ENCODE measurements at places on chromosomes 2 and 18.

DNA sequence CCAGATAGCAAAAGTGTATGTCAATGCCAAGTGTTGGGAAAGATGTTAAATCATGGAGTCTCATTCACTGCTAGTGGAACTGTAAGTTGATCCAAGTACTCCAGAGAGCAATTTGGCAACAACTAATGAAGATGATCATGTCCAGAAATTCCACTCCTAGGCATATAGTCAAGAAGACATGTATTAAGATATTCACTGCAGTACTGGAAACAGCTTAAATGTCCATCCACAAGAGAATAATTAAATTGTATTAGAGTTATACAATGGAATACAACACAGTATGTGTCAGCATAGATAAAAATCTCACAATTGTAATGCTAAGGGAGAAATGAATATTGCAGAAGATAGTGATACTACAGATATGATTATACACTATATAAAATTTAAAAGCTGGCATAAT, 15.2 kb upstream of the LBH start:
- DNase-seq, result no peak

GRCh38 chr2:121709776-121710469, 26.8 kb downstream of the NIFK start:
- no peak for DNase-seq

- no peak for DNase-seq
Measured at GRCh38 chr2:41496908-41497307, 550.9 kb upstream of the PKDCC start.

- DNase-seq, result peak; percentile 4
Measured at GRCh38 chr18:67104700-67105284, 411.7 kb downstream of the DSEL start.

- DNase-seq, result no peak
Measured at GRCh38 chr2:236237468-236238190, 26.6 kb downstream of the ASB18 start.

GRCh38 chr18:36109737-36110136, 19.4 kb downstream of the SLC39A6 start:
- no peak for DNase-seq

- no peak for DNase-seq
Measured at GRCh38 chr2:101064868-101065549, 62.9 kb downstream of the RPL31 start.

DNA sequence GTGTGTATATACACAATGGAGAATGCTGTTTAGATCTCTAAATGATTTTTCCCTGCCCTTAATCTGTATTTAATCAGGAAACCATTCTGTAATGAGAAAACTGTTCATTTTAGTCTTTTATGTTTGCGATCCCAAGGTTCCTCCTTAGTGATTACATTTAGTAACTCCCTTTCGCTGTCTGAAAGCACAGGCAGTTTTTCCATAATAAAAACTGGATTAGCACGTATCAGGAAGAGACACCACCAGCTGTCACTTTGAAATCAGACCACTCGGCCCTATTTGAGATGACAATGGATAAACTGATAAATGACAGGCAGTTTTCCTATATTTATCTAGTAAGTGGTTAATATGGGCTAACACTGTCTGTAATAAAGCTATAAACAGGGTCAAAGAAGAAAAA, 370.9 kb downstream of the NR4A2 start:
- DNase-seq, result no peak

DNA sequence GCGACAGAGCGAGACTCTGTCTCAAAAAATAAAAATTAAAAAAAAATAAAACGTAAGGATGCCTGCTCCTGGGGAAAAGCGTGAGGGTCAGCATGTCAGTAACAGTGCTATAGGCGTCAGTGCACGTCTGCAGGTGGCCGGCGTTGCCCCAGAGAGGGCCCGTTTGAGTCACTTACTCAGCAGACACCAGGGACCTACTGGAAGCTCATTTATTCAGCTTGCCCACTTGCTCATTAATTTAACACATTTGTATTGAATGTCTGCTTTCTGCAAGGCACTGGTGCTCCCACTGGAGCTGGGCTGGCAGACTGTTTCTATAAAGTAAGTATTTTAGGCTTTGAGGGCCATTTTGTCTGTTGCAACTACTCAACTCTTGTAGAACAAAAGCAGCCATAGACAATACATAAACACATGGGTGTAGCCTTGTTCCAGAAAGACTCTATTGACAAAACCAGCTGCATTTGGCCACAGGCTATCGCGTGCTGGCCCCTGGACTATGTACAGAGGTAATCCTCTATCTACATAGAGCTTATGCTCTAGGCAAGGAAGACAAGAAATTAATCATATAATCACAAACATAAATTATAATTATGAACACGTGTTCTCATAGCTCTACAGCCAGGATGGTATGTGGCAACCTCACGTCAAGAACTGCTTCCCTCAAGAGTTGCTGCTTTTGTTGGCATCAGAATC, 73.2 kb downstream of the KLHL29 start:
- no peak for DNase-seq

DNA sequence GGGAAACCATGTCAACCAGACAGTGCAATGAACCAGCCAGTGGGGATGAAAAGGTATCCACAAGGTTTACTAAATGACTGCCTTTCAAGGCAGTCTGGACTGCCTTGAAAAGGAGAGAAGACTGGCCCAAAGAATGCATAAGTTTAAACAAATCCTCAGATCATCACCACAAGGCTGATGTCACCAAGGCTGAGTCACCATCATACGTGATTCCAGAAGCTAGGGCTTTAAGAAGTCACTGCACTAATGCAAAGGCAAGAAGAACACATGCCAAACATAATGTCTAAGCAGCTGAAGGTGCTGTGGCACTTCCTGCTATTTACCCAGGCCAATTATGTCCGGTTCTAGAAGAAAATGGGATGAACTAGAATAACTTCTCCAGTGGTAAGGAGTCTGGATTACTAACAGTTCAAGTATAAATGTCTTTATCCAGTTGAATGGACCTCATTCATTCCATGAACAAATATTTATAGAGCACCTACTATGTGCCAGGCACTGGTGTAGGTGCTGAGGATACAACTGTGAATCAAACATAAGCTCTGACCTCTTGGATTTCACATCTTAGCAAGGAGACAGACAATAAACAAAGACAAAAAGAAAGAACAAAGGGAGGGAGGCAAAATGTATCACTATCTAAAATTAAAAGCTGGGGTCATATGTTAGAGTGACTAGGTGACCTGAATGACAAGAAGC, 37.6 kb upstream of the ONECUT2 start:
- no peak for DNase-seq

DNA sequence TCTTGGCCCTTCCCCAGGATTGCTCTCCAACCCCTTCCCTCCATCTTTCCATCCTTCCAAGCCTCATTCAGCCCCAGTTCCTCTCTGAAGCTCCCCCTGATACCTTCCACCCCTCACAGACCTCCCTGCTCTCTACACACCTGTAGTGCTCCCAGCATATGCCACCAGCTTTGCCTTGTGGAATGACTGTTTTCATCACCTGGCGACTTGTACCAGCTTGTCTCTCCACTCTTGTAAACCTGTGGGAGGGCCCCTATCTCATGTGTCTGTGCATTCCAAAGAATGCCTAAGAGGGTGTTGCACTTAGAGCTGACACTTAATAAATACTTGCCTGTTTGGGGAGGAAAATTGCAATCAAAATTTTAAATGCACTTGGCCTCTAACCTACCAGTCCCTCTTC, 198.7 kb downstream of the BCL11A start:
- DNase-seq, result no peak

- DNase-seq, result no peak
Measured at GRCh38 chr2:5937851-5938565, 245.8 kb downstream of the SOX11 start.

- DNase-seq, result no peak
Measured at GRCh38 chr18:23259701-23260681, 124.7 kb downstream of the CABLES1 start.

- DNase-seq, result no peak
Measured at GRCh38 chr2:224930124-224930523, 112.1 kb downstream of the DOCK10 start.

- DNase-seq, result no peak
Measured at GRCh38 chr18:79587226-79587741, 92.3 kb upstream of the CTDP1 start.

DNA sequence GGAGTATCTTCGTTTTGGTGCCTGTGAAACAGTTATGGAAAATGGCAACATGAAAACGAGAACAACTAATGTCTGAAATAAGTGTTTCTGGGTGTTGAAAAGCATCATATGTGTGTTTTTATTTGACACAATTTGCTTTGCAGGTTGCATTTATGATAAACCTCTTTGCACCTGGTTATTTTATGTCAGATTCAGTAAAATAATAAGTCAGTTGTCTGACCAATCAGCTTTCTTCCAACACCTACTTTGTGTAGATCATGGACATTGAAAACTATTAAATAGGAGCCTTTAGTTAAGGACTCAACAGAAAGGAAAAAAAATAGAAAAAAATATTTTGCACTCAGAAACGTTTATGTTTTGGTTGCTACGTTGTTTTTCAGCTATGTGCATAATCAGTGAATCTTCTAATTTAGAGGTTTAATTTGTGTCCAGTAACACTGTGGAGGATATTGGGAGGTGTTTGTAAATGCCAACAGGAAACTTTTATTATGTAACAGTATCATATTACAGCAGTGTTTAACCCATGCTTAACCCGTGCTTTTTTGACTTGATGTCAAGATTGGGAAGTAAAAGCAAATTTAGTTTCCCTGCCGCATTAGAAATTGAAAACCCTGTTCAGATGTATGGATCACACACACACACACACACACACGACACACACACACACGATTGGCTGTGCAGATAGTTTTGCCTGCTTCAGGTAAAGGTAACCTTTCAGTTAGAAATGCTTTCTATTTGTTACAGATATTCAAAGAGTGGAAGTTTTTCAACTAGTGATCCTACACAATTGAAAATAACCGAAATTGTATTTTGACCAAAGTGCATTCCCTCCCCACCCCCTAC, 2.6 kb downstream of the PKP4 start:
- DNase-seq, result no peak

- no peak for DNase-seq
Measured at GRCh38 chr2:118837067-118837466, 10.4 kb downstream of the EN1 start.

GRCh38 chr2:36849265-36849664, 117.1 kb downstream of the STRN start:
- DNase-seq, result no peak

DNA sequence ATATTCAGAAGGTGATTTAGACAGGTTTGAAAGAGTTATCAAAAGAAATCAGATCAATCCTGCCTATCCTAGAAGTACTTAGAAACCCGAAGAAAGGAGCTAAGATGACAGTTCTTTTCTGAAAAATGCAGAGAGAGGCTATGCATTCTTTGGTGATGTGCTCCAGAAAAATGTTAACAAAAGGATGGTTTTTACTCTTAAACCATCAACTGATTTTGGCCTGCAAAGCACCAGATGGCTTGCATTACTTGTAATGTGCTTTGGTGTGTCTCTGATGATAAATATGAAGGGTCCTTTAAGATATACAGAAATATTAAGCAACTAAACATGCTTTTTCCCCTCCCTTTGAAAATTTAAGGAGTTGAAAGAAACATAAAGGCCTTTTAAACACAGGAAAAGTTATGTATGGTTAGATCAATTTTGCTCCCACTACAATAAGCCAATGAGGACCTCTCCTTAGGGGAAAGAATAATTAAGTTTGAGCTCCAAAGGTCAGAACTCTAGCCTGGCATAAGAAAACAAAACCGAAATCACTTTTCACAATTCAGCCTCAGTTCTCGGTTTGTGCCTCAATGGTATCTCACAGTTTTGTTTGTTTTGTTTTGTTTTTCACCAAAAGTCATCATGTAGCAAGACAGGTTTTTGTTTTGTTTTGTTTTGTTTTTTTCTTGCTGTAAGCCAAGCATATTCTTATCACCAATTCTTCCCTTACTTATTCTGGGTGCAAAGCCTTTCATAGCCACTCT, 302.4 kb upstream of the NT5C1B start:
- no peak for DNase-seq

GRCh38 chr2:39514825-39515224, 77.7 kb upstream of the MAP4K3 start:
- no peak for DNase-seq

DNA sequence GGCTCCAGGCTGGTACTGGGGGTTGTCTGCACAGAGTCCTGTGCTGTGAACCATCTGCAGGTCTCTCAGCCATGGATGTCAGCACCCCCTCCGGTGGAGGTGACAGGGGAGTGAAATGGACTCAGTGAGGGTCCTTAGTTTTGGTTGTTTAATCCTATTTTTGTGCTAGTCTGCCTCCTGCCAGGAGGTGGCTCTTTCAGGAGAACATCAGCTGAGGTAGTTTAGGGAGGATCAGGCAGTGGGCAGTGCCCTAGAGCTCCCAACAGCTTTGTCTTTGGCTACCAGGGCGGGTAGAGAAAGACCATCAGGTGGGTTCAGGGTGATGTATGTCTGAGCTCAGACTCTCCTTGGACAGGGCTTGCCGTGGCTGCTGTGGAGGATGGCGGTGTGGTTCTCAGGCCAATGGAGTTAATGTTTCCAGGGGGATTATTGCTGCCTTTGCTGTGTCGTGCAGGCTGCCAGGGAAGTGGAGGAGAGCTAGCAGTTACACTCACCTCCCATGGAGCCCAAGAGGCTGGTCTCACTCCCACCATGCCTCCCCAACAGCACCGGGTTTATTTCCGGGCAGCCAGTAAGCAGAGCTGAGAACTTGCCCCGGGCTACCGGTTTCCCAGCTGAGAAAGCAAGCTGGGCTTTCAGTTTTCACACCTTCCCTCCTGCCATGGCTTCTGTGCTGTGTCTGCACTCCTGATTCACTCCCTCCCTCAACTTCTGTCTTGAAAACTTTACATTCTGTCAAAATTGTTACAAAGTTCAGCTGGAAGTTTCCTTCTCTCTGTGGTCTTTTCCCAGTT, 563.4 kb downstream of the XIRP2 start:
- DNase-seq, result no peak
